ENCODE measurements at places on chromosomes 16 and 17.

DNA sequence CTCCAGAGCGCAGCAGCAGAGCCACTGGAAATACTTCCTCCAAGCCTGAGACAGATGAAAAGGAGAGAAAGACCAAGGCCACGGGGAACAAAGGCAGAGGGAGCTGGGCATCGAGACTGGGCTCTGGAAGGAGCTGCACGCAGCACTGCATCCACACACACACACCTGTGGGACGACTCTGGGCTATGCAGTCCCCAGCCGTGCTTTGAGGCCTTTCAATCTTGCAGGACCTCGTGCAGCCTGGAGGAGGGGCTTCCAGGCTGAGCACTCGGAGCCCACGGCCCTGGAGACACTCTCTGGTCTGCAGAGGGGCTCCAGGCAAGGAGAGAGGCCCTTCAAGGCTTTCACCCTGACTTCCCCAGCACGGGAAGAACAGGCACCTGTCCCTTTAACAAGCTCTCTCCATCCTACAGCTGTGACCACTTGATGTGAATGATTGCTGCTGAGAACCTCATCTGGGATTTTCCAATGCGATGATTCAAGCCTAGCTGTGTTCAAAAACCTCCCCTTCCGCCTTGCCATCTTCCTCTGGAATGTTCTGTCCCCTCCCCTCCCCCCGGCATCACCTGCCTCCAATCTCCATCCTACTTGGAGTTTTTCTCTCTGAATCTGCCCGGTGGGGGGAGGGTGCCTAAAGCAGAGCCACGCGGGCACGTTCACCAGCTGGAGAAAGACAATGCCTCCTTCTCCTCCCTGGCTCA, 37.5 kb downstream of the RBFOX3 start:
- DNase-seq: no peak

DNA sequence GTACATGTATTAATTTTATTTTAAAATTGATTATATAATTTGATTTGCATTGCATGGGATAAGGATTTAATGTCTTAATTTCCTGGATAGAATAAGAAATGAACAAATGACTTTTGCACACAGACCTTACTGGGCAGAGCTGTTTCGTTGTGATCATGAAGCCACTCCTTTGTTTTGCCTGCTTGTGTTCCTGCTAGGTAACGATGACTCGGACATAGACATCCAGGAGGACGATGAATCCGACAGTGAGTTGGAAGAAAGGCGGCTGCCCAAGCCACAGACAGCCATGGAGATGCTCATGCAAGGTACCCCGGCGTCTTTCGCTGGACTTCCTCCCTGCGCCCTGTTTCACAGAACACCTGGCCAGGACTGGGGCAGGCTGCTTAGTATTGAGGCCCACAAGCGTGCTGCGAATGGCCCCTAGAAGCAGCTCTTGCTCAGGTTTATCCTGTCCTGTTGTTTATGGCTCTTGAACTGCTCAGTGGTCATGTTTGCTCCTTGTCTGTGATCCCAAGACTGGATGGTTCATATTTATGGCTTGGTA, 29.6 kb downstream of the CLUAP1 start:
- DNase-seq: no peak

- no peak for DNase-seq
Observed at GRCh38 chr16:12588510-12588909, 215.2 kb downstream of the CPPED1 start.

DNA sequence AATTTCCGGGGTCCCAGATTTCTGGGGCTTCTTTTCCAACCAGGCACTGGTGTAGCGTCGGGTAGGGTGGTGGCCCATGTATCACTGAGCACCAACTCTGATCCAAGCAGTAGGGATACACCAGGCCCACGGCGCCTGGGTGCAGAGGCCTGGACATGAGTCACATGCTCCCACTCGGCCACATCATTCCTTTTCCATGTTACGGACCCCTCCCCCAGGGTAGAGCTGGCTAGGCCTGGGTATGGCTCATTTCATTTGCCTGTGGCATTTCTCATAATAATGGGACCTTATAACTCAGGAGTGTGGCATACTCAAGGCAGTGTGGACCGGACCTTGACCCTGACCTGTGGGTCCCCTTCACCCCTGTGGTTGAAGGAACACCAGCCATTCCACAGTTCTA, 18.0 kb upstream of the NDRG4 start:
- DNase-seq: no peak

DNA sequence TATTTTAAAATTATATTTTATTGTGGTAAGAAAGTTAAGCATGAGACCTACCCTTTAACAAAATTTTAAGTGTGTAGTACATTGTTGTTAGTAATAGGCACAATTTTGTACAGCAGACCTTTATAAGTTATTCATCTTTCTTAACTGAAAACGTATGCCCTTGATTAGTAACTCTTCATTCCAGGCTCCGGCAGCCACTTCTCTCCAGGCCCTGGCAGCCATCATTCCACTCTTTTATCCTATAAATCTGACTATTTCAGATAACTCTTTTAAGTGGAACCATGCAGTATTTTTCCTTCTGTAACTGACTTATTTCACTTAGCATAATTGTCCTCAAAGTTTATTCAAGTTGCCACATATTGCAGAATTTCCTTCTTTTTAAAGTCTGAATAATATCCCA, 348.2 kb downstream of the CDH11 start:
- no peak for DNase-seq

DNA sequence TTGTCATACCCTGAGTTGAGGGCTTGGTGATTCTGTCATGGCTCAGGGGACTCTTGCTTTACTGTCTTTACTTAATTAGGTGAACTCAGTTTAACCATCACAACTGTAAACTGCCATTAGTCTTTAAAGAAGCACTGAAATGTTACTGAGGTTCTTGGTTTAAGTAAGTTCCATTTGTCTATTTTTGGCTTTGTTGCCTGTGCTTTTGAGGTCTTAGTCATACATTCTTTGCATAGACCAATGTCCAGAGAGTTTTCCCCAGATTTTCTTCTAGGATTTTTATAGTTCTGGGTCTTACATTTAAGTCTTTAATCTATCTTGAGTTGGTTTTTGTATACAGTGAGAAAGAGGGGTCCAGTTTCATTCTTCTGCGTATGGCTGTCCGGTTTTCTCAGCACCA, 137.5 kb downstream of the SOCS1 start:
- no peak for DNase-seq

- no peak for DNase-seq
Observed at GRCh38 chr17:77572065-77572601, 386.4 kb upstream of the TNRC6C start.

DNA sequence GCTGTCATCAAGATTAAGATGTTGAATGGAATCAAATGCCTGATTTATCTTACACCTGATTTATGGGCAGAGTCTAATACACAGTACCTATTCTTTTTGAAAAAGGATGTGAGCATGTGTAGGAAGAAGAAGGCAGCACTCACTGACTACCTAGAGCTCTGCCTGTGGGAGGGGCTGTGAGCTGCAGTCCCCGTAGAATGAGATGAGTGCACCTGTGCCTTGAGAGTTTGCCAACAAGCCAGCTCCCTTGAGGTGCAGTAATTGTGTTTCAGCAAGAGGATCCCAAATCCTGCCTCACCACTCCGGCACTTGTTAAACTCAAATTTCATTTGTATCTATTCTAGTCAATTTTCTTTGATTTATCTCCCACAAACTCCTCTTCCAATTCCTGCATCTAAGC, 46.0 kb downstream of the CDH11 start:
- DNase-seq: no peak

DNA sequence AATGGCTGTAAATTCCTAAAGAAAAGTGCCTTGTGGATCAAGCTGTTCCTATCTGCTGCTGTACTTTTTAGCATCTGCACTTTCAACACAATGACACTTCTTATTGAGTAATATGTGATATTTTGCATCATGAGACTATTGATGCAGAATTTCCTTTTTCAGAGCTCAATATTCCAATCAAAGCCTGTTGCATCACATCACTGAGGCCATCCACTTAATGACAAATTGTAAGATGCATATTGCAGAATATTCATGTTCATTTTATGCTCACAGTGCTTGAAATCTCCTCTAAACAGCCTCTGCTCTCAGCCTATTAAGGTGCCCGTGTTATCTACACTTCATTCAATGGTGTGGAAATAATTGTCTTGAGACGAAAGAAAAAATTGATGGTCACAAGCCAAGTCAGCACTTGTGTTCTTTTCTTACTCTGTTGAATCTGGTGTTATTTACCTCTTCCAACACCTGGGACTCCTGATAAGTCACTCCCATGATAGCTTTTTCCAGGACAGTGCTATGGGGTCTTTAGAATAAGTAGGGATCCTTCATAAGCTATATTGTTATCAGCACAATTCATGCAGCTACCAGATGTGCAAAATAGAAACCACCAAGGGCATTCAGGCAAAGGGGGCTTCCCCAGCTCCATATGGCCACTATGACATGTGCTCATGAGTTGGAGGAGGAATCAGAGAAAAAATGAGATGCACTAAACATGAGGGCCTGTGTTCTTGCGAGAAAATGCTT, 9.3 kb upstream of the SKAP1 start:
- no peak for DNase-seq

DNA sequence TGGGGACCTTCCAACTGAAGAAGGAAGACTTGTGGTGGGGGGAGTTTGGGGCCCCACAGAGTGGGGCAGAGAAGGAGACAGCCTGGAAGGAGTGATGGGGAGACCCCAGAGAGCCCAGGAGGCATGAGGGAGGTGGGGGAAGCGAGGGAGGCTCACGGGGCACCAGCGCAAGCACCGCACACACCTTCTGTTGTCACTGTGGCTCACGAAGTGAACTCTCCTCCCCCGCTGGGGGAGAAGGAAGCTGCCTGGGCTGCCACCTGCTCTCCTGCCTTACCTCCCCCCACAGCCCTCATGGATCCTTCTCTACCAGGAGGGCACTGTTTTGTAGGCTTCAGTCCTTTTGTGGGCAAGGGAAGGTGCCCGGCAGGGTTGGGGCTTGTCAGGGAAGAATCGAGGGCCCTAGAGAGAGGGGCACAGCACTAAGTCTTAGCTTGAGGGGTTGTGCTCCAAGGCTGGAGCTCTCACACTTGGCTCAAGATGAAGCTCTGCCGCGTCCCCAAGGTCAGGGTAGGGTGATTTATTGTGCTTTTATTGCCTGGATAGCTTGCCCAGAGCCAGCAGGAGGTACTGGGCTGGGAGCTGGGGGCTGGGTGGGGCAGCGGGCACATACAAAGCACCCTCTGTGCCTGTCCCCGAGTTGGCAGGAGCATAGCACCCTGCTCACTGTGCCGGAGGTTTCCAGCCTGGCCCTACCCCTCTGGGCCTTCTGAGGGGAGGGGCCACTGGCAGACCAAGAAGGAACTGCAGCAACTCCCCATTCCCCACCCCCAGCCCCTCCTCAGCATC, 4.6 kb upstream of the STARD3 start:
- DNase-seq: no peak

- DNase-seq: no peak
Observed at GRCh38 chr16:85033171-85033570, 5.6 kb downstream of the KIAA0513 start.

- no peak for DNase-seq
Observed at GRCh38 chr16:17574256-17574655, 103.5 kb upstream of the XYLT1 start.

DNA sequence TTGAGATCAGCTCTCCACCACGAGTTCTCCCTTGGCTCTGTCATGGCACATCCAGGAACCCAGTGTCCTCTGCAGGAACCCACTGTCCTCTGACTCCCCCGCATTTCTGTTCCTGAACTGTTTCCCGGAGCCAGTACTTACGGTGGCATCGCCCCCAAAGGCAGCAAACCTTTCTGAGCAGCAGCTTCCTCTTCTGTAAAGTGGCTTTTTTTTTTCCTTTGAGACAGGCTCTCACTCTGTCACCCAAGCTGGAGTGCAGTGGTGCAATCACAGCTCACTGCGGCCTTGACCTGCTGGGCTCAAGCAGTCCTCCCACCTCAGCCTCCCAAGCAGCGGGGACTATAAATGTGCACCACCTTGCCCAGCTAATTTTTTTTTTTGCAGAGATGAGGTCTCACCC, 32.2 kb downstream of the NAGPA start:
- no peak for DNase-seq

DNA sequence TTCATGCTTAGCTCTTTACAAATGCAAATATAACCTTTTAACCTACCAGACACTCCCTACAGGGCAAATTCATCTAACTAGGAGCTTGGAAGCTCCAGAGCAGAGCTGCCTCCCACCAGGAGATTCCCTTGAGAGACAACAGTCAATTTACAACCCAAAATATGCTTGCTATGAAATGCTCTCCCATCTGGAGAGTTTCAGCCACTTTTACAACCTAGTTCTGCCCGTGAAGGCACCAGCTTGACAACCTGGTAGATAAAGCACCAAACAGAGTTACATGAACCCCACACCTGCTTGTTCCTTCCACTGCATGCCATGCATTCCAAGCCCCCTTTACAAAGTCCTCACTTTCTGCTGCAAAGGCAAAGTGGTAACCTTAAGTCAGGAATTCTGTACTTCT, 215.3 kb upstream of the KIF2B start:
- no peak for DNase-seq

GRCh38 chr17:45641541-45641940, 142.6 kb upstream of the CRHR1 start:
- DNase-seq: no peak

DNA sequence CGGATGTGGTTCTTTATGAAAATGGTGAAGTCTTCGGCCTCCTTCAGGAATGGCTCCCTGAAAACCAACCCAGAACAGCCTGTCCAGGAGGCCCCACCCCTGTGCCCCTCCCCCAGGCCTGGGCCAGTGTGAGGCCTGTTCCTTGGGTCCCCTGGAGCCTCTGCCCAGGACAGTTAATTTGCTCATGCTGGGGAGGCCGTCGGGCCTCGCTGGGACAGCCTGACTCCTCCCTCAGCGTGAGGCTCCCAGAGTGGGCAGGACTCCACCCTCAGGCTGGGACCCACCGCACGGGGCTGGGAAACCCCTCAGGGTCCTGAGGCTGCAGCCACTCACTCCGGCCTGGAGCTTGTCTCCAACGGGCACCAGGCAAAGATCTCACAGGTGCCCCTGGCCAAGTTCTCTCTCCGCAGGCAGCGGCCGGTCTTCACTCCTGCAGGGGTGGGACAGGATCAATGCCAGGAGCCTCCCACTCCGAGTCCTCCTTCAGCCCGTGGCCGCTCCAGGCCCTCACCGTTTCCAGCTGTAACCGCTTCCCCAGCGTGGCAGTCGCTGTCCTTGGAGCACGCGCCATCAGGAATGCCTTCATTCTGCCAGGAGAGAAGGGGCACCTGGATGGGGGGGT, 5.8 kb downstream of the P2RX5 start:
- no peak for DNase-seq

GRCh38 chr16:73545755-73546154, 497.8 kb upstream of the ZFHX3 start:
- DNase-seq: no peak

DNA sequence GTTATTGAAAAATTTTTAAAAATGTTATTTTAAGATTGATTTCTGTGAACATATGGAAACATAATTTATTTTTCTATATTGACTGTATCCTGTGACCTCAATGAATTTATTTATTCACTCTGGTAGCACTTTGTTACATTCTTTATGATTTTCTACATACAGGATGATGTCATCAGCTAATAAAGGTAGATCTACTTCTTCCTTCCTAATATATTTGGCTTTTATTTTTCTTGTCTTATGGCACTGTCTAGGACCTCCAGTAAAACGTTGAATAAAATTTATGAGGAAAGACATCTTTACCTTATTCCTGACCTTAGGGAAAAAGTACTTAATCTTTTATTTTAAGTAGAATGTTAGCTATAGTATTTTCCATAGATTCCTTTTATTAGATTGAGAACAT, 78.8 kb upstream of the MAF start:
- no peak for DNase-seq

GRCh38 chr17:64982139-64982915, 63.0 kb upstream of the LRRC37A3 start:
- no peak for DNase-seq

All from nephron progenitor cell (in vitro differentiated cells).